NCI-H146 (cell line): ENCODE measurements at places on chromosomes 6 and 20.

DNA sequence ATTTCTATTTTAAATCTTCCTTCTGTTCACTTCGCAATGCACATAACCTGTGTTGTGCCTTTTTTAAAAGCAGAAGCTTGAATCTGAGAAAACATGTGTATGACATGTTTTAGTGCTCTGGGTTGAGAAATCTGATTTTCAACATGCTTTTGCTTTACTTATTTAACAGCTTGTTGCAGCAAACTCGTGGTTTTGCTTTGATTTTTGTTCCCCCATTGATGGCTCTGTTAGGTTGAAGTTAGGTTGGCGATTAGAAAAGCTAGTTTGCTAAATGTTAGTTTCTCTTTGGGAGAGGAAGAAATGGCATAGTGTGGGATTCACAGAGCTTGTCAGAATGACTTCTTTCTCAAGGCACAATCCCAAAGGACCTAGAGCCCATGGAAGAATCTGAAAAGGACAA lies 170.8 kb downstream of the TMEM242 start:
- DNase-seq = no peak

DNA sequence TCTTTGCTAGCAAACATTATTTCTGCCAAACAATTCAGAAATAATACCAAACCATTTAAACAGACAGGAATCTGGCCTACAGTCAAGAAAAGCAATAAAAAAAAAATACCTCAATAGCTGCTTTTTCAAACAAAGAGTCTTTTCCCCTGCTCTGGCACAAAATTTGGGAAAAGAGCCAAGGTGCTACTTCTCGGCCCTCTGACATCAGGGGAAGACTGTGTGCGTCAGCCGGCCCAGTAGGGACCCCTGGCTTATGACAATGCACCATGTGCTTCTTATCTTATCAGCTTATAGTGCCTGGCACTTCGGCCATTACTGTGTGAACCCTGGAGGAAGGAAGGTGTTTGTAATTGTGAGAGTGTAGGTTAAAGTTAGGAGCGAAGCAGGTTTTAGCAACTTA lies 89.4 kb downstream of the PDE10A start:
- no peak for DNase-seq

GRCh38 chr20:62576815-62577489 lies 65.4 kb upstream of the SLCO4A1 start:
- DNase-seq = no peak

DNA sequence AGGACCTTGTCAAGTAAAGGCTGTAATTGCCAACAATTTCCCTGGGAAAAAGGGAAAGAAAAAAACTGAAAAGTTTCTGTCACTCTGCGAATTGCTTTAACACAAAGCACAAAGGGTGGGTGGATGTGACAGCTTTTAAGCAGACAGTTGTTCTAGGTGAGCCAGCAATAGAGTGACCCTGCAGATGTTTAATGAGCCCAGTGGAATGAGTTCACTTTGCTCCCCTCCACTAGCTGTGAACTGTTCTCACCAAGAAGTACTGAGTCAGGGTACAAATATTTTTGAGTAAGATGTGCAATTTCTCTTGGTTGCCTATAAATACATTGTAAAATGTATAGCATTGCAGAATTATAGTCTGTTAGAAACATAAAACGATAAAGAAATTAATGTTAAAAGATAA lies 26.2 kb upstream of the LRRC1 start:
- no peak for DNase-seq

DNA sequence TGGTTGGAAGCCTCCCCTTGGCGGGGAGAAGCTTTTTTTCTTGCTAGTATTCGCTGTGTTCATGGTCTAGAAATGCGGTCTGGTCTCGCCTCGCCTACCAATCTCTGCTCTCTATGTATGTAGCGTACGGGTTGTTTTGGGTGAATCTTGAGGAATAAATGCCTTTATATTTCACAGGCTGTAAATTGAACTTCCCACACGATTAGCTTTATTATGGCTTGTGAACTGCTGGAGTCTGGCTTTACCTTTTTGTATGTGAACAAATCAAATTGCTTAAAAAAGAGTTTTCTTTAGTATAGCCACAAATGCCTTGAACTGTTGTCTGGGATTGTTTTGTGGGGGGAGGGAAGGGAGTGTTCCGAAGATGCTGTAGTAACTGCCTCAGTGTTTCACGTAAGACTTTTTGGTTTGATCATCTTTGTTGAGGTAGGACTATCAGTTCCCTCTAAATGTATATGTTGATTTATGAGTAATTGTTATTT lies 2.2 kb downstream of the INSM1 start:
- peak; percentile 47 for DNase-seq

- no peak for DNase-seq
Observed at GRCh38 chr6:10520468-10520867, 683 bp upstream of the GCNT2 start.

DNA sequence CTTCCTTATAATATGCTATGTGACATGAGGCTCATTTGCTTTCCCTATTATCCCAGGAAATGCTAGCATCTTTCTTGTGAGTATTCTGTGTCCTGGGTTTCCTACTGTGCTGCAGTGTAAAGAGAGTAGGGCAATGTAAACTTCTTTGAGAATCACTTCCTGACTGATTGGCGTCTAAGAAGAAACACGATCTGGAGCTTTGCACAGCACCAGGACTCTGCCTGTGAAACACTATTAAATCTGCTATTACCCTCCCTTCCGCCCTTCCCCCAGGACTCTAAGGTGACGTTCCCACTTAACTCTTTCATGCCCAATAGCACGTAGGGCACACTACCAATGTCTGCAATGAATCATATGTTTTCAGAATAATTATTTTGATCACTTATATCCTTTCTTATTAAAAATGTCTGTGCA lies 607.3 kb upstream of the CITED2 start:
- DNase-seq = peak; percentile 87

DNA sequence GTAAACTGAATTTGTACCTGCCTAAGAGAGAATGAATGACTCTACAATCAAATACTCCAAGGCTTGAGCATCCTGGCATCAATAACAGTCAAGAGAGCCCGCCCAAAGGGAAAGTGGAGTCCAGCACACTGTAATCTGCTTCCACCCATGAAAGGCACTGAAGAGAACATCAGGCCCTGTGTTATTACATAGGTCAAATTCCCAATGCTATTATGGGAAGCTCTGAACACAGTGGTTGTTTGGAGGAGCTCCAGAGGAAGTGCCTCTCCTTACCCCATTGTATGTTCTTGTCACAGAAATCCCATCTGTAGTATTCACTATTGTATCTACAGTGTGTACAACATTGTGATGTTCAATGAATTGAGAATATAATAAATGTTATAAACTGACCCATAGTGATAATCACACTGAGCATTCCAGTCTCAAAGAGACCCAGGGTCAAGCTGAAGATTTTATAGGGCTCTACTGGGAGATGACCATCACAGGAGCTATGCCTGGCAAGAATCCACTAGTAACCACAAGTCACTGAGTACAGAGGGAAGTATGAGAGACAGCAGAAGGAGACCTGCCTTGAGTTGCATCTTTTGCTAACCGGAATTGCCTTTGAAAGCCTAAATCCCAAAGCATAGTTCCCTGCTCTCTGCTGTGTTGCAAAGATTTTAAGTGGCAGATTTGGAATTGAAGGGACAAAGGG lies 446.7 kb downstream of the GJA1 start:
- no peak for DNase-seq

GRCh38 chr20:5621305-5621704 lies 128.9 kb upstream of the SHLD1 start:
- peak; percentile 91 for DNase-seq

DNA sequence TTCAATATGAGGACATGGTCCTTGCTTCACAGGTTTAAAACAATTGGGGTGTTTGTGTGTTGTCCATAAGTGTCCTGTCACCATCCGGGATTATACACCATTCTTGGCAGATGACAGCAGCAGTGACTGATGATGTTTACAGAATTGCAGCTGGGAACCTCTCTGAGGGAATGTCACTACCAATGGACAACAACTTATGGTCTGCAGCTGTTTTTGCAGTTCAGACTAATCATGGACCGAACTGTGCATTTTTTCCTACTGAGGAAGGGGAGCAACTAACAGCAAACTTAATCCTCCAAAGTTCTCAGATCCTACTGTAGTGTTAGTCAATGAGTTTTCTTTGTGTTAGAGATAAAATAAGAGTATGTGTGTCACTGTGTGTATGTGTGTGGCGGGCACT lies 26.0 kb downstream of the FAM229B start:
- no peak for DNase-seq

DNA sequence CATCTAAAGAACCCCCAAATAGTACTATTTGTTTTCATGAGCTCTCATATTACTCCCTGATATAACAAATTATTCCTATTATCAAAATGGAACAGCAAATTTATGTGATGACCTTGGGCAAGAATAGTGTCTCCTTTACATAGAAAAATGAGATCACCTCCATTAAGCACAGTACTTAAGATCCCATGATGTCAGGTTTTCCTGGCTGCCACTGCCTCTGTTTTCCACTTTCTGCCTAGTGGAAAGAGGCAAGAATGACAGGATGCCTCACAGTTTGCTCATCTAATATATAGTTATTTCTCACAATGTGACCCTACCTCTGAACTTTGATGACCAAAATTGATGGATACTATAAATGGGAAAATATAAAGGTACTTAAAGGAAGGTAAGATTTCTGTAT lies 260.1 kb upstream of the SGK1 start:
- peak; percentile 39 for DNase-seq

- DNase-seq = peak; percentile 81
Observed at GRCh38 chr20:5691918-5692618, 58.1 kb upstream of the SHLD1 start.

DNA sequence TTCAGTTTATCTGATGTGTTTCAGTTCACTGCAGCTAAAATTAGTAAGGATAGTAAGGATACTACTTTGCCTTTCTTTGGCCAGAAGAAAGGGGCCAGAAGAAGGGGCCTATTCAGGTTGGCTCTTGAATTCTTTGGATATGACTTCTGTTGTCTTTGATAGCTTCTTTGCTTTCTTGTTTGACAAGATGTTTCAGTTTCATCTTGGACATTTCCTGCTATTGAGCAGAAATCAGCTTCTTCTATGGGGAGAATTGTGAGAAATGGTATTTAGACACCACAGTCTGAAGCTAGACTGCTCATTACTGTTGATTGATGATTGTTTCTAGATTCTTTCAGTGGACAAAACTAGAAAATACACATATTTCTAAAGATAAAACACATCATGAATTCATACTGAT lies 23.2 kb downstream of the L3MBTL3 start:
- no peak for DNase-seq

DNA sequence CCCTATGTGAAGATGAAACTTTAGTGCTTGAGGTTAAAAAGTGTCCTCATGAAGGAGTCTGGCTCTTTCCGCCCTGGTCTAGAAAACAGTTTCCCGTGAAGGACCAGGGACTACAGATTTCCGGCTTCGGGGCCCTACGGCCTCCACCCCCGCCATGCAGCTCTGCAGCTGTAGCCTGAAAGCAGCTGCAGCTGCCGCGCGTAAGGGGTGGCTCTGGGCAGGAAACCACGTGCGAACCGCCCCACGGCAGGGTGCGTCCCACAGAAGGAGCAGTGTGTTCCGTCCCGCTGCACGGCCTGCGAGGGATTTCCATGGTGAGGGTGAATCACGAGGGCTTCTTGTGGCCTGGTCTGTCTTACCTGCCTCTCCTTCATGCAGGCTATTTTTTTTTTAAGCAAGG lies 117.0 kb downstream of the ERMARD start:
- DNase-seq = no peak

- DNase-seq = no peak
Observed at GRCh38 chr20:25188218-25188617, 7.3 kb upstream of the ENTPD6 start.

DNA sequence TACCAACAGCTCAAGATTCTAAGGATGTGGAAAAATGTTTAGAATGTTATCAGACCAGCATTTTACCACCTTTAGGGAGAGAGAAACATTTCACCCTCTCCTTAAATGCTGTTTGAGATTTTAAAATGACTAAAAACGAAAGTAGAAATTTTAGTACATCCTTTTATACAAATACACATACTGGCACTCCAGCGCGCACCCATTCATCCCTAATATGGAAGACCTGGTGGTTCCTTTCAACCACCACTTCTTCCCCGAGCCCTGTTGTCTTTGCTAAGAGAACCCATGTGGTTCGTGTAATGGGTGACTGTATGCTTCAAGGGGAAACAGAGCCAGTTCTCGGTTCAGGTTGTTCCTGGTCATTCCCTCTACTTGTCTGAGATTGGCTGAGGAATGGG lies 21.3 kb downstream of the SPATA2 start:
- no peak for DNase-seq

- DNase-seq = no peak
Observed at GRCh38 chr6:55604021-55604420, 25.0 kb upstream of the HMGCLL1 start.

DNA sequence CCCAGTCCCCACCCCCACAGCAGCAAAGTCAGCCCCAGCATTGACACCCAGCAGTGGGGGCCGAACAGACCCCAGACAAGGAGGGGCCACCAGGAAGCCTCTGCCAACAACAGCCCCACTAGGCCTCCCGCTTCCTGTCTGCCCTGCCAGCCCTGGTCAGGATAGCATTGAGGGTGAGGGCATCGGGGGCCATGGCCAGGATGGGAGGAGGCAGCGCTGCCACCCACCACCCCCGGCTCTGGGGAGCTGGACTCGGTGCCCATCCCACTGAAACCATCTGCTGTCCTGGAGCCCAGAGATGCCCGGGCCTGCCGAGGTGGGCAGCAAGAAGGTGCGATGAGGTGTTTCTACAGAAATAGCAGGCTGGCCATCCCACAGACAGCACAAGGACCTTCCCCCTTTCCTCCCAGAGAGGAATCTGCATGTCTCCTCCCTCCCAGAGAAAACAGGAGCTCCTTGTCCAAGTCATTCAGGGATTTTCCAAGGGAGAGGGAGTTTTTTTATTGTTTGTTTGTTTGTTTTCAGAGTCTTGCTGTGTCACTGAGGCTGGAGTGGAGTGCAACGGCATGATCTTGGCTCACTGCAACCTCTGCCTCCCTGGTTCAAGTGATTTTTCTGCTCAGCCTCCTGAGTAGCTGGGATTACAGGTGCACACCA lies 62.1 kb upstream of the BHLHE23 start:
- no peak for DNase-seq
